ENCODE measurements at places on chromosomes 1 and 21.

- DNase-seq, result no peak
Observed at GRCh38 chr1:9417695-9418094, 121.6 kb upstream of the SLC25A33 start.

GRCh38 chr1:213649373-213649772 lies 338.4 kb upstream of the PROX1 start:
- DNase-seq, result no peak

DNA sequence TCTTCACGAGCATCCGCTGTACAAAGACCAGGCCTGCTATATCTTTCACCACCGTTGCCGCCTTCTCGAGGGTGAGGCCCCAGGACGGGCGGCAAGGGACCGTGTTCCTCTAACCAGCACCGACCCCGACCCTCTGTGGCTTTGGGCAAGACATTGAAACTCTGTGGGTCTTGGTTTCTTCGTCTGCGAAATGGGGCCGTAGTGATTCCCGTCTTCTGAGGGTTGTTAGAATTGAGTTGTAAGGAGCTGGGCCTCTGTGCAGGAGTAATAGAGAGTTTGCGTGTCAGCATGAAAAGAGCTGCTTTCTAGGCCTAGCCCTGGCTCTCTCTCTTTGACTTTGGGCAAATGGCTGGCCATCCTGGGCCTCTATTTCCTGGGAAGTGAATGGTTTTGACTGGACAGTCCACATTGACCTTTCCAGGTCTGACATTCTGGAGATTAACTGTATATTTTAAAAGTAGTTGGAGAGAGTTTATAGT lies 591 bp downstream of the MRPL37 start:
- no peak for DNase-seq

GRCh38 chr1:14926229-14926628 lies 227.3 kb upstream of the TMEM51 start:
- DNase-seq, result no peak

DNA sequence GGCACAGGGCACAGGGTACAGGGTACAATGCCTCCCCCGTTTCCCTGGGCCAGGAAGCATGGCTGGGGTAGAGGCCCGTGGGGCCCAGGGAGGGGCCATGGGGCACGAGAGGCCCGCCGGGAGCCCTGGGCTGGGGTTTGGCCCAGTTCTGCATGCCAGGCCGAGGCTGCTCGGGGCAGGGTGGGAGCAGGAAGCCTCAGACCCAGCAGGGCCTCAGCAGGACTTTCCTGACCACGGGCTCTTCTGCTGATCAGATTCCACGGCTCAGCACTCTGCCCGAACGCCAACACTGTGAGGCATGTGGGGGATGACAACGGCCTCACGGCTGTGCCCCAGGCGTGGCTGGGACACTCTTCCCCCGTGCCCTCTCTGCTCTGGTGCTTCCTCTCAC lies 104.3 kb downstream of the NPHP4 start:
- no peak for DNase-seq

Measured in amniotic stem cell (primary cell).